ENCODE measurements at places on chromosomes 12 and 14.

DNA sequence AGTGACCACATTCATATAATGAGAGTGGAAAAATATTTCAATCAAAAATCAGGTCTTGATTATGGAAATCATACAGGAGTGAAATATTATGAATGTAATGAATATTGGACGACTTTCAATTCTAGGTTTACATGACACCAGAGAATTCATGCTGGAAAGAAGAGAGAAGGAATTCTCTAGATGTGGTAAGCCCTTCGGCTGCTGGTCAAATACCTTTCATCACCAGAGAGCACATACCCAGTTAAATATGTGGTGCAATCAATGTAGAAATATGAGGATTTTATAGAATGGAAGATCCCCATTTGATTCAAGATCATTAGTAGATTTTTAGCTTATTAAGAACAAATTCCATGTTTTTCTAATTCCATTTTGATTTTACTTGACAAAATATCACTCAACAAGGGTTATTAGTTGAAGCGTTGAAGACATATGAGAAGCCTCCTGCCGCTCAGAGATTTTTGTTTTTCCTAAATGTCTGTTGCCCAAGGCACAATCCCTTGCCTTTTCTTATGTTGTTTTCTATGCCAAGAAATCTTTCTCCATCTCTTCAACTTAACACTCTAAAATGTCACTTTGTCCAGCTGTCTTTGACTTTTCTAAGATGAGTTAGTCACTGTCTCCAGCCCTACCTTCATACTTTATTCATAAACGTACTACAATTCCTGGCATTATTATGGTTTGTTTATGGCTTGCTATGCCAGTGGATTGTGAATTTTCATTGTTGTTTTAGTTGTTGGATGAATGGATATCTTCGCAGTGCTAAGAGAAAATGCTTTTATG lies 72.8 kb upstream of the ZDHHC17 start:
- DNase-seq: no peak

DNA sequence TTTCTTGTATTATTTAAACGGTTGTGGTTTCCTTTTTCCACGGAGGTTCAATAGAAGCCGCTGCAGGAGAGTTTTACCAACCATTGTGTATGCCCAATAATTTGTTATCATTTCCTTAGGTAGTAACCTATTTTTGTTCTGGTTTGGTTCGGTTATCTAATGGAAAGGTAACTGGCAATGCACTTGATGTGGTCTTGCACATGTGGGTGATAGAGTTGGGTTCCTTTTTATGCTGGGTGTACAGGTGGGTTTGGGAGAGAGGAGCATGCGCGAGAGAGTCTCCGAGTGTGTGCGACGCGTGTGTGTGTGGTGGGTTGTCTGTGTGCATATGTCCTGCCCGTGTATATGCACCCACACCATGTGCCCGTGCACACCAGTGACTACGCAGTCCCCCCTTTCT lies 102.7 kb upstream of the FKBP4 start:
- DNase-seq: no peak

DNA sequence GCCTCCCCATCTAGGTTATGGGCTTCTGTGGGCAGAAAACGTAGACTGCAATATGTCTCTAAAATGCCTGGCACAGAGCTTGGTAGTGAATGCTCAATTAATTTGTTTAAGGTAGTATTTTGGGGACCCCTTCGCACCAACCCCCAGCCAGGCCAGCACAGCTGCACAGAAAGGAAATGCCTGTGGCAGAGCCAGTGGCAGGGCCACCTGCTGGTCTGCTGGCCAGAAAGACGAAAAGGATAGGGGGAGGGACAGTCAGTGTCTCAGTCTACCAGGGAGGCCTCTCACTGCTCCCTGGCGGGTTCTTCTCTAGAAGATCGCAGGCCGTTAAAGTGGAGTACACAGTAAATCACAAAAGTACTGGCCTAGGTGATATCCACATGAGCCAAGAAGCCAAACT lies 3.5 kb downstream of the RAB15 start:
- DNase-seq: no peak

- DNase-seq: no peak
Measured at GRCh38 chr14:20580242-20580641, 7.6 kb downstream of the RNASE11 start.

DNA sequence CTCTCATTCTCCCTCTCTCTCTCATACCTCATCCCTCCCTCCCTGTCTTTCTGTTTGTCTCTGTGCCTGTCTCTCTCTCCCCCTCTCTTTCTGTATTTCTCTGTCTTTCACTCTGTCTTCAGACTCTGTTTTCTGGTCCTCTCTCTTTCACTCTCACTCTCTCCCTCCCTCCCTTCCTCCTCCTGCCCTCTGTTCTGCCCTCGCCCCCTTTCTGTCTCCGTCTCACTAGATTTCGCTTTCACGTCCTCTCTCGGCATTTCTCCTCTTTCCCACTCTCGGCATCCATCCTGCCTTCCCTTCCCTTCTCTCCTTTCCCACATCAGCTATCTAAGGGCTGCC lies 183.0 kb downstream of the PHETA1 start:
- no peak for DNase-seq
